NCI-H2081 treated with DMSO at 0.1 percent for 48 hours (cell line): ENCODE measurements at places on chromosomes 16 and 17.

GRCh38 chr17:82691714-82692113 lies 6.8 kb downstream of the RAB40B start:
- no peak for DNase-seq

DNA sequence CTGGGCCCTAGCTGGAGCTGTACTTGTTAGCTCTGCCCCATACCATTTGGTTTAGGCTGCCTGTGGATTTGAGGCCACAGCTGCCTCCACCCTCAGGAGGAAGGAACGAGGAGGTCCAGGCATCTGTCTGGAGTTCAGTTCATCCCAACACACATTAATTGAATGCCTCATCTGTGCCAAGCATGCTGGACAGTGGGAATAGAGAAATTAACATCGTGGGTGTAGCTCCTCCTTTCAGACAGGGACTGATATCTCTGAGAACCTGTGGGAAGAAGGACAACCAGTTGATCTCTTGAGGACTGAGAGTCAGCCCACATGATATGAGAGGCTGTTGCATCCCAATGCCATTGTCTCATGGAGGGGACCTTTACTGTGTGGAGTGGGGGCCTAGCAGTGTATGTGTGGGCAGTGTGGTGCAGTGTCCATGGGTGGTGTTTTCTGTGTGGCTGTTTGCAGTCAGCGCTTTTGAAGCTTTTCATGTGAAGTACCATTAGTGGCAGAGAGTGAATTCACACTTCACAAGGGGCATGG lies 29.4 kb upstream of the DDX52 start:
- no peak for DNase-seq

- no peak for DNase-seq
Observed at GRCh38 chr16:88045820-88046303, 94.6 kb downstream of the BANP start.

GRCh38 chr16:4935241-4935855 lies 1.6 kb downstream of the PPL start:
- DNase-seq: no peak

DNA sequence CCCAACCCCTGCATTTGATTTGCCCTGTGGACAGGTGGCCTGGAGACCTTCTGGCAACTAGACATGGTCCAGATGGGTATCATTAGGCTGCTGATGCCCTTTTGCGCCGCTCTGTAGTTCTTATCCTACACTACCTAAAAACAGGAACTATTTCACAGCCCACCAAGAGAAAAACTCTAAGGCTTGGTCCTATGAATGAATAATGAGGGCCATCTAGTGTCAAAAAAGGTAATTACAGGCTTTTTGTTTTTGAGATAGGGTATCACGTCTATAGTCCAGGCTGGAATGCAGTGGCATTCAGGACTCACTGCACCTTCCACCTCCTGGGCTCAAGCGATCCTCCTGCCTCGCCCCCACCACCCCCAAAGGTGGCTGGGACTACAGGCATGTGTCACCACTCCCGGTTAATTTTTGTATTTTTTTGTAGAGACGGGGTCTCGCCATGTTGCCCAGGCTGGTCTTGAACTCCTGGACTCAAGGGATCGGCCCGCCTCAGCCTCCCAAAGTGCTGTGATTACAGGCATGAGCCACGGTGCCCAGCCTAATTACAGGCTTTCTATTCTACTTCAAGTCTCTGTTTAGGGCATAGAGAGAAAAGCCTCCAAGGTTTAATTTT lies 20.9 kb downstream of the COIL start:
- DNase-seq: no peak

DNA sequence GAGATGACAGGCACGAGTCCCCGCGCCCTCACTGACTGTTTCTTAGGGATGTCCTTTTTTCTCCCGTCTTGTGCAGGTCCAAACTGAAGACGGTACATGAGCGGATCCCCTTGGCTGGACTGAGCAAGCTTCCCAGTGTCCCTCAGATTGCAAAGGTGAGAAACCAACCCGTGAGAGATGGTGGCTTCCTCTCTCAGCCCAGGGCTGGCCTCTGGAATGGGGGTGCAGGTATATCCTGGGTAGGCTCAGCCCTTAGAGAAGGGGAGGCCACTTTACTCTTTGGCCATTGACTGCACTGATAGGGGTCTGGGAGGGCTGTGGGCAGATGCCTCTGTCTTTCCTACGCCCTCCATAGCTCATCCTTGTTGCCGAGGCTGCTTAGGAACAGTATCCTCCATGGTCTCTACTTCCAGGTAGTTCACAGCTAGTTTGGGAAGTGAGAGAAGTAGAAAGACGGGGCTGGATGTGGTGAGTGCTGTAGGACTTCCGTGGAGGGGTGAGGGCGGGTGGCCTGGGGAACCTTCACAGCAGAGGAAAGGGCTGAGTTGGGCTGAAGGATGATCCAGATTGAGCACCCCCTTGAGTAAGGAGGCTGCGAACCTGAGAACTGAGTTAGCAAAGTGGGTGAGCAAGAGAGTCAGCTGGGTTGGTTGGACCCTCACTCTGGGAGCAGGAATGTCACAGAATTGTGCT lies 83.0 kb downstream of the OR1D5 start:
- no peak for DNase-seq

- no peak for DNase-seq
Observed at GRCh38 chr16:17461951-17462729, 8.6 kb downstream of the XYLT1 start.

GRCh38 chr17:34275881-34276280 lies 5.9 kb downstream of the CCL7 start:
- DNase-seq: no peak

DNA sequence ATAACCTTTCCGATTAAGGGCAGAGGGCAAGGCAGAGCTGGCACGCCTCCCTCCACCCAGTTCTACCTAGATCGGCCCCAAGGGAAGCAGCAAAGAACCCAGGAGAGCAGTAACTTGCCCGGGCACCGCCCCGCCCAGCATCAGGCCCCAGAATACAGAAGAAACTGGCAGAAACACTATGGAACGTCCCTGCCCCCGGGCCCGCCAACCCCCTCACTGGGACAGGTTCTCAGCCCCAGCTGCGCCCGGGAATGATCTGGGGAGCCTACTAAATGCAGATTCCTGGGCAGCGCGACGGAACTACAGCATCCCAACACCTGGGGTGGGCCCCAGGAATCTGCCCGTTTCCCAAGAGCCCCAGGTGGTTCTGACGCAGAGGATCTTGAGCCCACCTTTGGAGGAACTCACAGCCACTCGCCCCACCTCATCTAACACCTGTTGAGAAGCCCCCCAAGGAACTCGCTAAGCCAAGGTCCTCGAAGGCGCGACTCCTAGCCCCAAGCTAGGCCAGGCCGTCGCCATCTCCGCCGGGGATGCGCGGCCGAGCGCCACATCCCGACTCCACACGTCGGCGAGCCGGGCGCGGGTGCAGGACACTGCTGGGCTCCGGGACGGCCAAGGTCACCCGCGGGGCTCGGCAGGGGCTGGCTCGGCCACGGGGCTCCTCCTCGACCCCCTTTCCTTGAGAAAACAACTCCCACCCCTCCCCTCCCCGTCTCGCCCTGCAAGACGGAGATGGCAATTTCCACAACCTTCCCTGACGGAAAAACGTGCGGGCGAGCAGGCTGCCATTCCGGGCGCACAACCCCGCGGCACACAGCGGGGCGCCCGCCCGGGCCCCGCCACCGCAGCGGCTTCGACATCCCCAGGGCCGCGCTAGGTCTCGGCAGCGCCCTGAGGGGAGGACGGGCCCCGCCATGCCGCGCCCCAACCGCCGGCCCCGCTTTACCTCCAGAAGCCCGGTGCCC lies 913 bp downstream of the CDIP1 start:
- no peak for DNase-seq

DNA sequence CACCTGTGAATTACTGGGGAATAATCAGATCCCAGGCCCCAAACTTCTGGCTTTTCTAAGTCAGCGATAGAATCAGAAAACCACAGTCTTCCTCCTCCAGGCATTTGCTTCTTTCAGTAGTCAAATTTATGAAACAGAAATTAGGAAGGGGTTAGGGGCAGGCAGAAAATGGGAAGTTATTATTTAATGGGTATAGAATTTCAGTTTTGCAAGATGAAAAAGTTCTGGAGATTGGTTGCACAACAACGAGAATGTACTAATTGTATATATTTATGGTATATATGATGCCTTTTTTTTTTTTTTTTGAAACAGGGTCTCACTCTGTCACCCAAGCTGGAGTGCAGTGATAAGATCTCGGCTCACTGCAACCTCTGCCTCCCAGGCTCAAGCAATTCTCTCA lies 23.5 kb downstream of the ORC6 start:
- DNase-seq: no peak

GRCh38 chr16:24491731-24492130 lies 47.6 kb upstream of the RBBP6 start:
- DNase-seq: no peak
